ENCODE measurements at places on chromosomes 6 and 20.

- DNase-seq: no peak
Measured at GRCh38 chr6:63805808-63806572, 170.4 kb downstream of the PHF3 start.

GRCh38 chr6:34390531-34391472, 1.7 kb downstream of the NUDT3 start:
- no peak for DNase-seq

GRCh38 chr6:52221302-52221701, 23.0 kb downstream of the IL17F start:
- no peak for DNase-seq

GRCh38 chr6:148291876-148292275, 50.8 kb upstream of the SASH1 start:
- no peak for DNase-seq

DNA sequence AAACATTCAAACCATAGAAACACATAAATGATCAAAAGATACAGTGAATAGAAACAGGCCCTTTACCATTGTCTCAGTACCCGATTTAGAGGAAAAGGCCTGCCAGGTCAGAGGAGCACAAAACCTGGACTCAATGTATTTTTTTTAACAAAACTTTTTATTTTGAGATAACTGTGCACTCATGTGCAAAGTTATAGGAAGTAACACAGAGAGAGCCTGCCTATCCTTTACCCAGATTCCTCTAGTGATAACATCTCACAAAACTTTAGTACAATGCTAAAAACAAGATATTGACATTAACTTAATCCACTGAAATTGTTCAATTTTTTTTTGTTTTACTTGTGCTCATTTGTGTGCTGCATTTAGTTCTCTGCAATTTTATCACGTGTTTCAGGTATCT, 36.8 kb upstream of the SAMD3 start:
- no peak for DNase-seq

- DNase-seq: no peak
Measured at GRCh38 chr6:157813191-157813590, 9.9 kb upstream of the SNX9 start.

- no peak for DNase-seq
Measured at GRCh38 chr6:35775031-35775430, 1.4 kb upstream of the CLPSL2 start.

DNA sequence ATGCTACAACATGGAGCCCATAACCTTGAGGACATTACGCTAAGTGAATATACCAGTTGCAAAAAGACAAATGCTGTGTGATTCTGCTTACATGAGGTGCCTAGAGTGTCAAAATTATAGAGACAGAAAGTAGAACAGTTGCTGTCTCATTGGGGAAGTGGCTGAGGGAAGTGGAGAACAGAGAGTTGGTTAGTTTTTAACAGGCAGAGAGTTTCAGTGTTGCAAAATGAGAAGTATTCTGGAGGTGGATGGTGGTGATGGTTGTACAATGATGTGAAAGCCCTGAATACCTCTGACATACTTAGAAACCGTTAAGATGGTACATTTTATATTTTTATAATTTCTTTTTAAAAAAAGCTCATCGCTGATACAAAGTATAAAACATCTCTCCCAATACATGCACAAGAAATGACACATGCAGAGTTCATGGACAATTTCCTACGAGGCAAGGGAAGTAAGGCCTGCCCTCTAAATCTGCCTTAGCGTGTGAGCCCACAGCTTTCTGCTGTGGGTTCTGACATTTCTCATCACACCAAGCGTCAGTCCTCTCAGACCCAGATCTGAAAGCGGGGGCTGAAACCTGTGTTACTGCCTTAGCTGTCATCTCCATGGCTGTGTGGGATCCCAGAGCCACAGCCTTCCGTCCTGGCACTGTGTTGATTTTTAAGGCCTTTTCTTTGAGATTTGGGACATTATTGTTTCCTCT, 126.0 kb downstream of the RNASET2 start:
- DNase-seq: no peak

DNA sequence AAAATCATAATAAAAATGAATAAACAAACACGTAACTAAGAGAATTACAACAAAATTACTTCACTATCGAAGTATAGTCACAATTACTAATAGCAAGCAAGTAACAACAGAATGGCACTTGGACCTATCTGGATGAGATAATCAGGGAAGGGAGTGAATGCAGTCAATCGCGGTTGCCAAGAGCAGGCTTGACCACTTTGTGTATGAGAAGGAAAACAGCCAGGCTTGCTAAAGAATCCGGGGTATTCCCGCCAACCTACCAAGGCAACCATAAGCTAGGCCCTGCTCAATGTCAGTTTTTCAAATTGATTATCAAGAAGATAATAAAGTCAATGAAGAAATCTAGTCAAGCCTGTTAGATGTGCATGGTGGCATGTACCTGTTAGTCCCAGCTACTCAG, 39.7 kb downstream of the PXDC1 start:
- DNase-seq: no peak

DNA sequence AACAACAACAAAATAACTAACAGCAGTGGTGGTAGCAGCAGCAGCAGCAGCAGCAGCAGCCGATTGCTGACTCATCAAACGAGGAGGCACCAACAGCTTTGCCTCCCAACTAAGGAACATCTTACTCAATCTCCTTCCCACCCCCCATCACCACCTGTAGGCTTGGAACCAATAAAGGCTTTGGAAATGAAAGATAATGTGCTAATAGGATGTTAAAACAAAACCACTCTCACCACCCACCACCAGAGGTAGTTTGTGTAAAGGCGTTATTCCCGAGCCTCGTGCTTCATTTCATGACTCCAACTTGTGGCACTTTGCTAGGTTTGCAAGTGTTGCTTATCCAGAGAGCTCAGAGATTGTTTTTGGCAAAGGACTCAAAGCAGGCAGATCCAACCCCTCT, 346.5 kb downstream of the CD83 start:
- DNase-seq: no peak

GRCh38 chr20:10217721-10218410, 764 bp upstream of the SNAP25 start:
- no peak for DNase-seq

- DNase-seq: no peak
Measured at GRCh38 chr6:2166717-2167116, 78.7 kb downstream of the GMDS start.

Data from stimulated activated CD4-positive, alpha-beta T cell treated with anti-CD3 and anti-CD28 coated beads, Interleukin-12 subunit alpha, Interleukin-12 subunit beta, amount 100 ng/mL, for 4 hours (primary cell).